NCI-H460 (cell line): ENCODE measurements at places on chromosomes 5 and 9.

GRCh38 chr9:136306211-136307208, 2.6 kb upstream of the CCDC187 start:
- DNase-seq: no peak

GRCh38 chr5:64308135-64308534, 142.5 kb downstream of the RNF180 start:
- DNase-seq: no peak

DNA sequence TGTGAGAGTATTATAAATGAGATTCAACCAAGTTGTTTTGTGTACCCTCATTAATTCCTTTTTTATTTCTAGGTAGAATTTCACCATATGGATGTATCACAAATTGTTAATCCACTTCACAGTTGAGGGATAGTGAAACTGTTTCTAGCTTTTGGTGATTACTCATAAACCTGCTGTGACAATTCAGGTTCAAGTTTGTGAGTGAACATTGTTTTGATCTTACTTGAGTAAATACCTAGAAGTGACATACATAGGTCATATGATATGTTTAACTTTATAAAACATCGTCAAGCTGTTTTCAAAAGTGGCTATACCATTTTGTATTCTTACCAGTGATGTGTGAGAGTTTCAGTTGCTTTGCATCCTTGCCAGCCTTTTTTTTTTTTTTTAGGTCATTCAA, 112.9 kb downstream of the CAMK4 start:
- no peak for DNase-seq

DNA sequence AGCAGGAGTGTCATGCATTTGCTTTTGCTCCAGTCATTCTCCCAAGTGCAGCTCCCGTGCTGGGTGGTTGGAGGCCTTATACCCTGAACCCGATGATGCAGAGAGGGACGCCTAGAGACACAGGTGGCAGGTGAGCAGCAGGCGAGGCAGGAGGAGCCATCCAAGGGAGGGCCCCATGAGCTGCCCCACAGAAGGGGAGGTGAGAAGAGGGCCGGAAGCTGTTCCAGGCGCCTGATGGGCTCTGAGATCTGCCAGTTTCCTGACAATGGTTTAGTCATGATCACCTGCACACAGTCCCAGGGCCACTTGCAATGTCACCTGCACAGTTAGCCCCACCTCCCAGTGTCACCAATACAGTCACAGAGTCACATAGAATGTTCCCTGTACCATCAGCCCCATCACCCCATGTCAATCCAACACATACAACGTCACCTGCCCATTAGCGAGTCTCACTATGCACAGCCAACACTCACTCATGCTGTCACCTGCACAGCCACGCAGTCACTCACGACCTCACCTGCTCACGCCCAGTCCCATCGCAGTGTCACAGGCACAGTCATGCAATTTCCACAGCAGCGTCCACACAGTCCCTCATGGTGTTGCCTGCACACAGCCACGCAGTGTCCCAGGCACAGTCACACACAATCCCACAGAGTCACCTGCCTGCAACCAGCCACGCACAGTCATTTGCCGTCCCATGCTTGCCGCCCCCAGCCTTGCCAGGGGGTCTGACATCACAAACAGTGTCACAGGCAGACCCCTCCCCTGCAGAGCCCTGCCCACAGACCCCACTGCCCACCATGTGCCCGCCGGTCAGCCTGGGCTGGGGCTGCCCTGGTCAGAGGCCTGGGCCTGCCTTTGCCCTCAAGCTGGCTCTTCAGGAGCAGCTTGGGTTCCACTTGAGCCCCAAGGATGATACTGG, 113.4 kb downstream of the LHX2 start:
- no peak for DNase-seq
